ENCODE measurements at places on chromosomes 13 and 19. TPM values are rescaled to one million over a fixed set of nuclear protein-coding genes. Genes with fewer than 3 reads are reported as not detected.

- no peak for DNase-seq
Measured at GRCh38 chr13:103068836-103069235, 2.6 kb upstream of the SLC10A2 start.

GRCh38 chr13:46543287-46543686 is 9.7 kb upstream of the LRCH1 start:
- DNase-seq, result no peak

DNA sequence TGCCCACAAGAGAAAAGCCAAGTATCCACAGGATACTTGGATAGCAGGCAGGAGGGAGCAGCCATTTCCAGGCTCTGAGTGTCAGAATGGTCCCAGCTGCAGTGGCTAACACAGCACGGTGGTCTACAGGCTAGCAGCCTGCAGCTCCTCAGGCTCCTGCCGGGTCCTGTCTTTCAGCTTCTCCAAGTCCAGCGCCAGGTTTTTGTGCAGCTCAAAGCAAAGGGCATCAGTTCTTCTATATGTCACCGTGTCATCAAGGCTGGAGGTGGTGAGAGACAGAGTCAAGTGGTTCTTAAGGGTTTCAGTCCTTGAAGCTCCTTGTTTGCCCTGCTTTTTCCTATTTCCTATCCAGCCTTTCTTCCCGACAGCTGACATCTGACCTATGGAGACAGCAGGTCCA is 188.6 kb downstream of the NUFIP1 start:
- no peak for DNase-seq

DNA sequence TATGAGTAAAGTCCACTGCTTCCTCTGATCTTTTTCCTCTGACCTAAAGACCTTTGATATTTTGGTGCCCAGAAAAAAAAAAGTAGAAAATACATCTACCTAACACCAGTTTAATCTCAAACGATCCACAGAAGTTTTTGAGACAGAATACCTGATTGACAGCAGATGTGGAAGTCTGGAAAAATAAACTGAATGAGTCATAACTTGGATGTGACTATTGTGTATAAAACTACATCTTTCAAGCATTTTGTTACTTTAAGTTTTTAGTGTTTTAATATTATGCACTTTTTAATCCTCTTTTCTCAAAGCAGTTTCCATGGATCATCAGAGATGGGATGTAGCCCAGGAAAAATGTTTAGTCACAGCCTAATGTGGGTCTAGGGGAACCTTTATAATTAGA is 216.1 kb downstream of the SLITRK1 start:
- no peak for DNase-seq

GRCh38 chr13:33032037-33032625 is 15.9 kb downstream of the KL start:
- no peak for DNase-seq

GRCh38 chr19:42322305-42322704 is 3.1 kb upstream of the MEGF8 start:
- DNase-seq, result no peak

GRCh38 chr13:76271728-76272232 is 614.4 kb downstream of the KCTD12 start:
- DNase-seq, result no peak

DNA sequence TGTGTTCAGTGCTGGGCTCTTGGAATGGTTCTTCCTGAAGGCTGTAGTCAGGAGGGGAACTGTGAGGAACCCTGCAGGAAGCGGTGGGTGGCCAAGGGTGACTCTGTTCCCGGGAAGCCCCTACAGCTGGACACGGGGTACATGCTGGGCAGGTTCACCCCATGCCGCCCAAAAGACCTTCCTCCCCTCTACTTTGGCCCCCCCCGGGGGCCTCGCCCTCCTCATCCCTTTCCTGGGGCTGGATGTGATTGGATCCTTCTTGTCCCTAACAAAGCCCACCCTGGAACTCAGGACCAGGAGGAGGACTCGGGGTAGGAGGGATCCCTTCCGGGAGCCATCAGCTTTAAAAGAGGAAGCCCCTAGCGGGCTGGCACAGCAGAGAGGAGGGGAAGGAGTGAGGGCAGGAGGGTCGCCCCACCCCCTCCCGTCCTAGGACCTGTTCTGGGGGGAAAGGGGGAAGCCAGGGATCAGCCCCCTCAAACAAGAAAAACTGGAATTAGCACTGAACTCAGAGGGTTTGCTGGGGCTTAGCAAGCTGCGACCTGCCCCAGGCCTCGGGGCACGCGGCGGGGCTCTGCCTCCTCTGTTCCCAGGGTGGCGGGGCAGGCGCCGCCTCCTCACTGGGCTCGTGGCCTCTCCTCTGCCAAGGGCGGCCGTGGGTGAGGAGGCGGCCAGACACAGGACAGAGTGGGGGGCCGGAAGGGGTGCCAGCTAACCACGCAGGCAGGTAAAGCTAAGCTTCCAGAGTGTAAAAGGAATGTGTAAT is 4.0 kb downstream of the CEBPA start:
- no peak for DNase-seq

DNA sequence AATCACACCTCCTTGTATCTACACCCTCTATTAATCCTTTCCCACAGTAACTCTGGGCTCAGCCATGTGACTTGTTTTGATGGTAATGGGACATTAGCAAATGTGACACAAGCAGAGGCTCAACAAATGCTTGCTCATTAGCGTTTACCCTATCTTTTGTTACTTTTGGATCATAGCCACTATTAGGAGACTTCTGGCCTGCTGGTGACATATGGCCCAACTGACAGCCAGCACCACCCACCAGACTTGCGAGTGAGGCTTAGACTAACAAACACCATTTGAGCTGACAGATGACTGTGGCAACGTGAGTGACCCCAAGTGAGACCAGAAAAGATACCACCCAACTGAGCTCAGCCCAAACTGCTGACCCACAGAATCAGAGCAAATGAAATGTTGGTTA is 154.1 kb downstream of the OLFM4 start:
- DNase-seq, result no peak

- DNase-seq, result no peak
Measured at GRCh38 chr19:20423381-20424197, 142.0 kb downstream of the ZNF737 start.

- DNase-seq, result no peak
Measured at GRCh38 chr13:100438059-100438788, 150.4 kb downstream of the GGACT start.

DNA sequence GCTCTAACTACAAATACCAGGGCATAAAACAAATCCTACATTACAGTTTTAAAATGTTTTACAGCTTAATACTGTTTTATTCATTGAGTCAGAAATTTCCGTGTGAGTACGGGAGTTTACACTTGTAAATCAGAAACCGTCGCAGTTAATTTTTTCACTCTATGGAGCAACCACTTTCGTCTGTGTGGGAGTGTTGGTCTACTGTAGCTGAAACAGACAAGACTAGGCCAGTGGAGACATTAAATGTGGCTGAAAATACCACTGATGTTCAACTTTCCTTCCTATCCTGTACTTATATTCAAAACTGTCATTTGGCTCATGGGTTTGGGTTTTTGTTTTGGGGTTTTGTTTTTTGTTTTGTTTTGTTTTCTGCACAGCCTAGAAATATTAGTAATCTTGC is 268.7 kb downstream of the DCT start:
- no peak for DNase-seq

DNA sequence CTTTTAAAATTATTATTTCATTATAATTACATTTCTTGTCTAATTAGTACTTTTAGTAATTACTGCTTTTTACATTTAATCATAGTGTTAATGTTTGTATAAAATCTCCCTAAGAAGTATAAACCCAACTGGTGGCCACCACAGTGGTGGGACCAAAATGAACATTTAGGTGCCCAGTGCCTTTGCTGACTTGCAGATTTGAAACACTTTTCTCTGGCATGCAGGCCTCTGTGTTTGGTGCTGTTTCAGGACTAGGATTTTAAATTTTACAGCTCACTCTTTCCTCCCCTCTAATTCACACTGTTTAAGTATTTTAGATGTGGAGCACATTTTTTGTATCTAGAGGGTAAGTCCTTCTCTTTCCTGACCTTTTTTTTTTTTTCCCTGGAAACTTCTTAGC is 17.5 kb downstream of the UBAC2 start:
- no peak for DNase-seq

DNA sequence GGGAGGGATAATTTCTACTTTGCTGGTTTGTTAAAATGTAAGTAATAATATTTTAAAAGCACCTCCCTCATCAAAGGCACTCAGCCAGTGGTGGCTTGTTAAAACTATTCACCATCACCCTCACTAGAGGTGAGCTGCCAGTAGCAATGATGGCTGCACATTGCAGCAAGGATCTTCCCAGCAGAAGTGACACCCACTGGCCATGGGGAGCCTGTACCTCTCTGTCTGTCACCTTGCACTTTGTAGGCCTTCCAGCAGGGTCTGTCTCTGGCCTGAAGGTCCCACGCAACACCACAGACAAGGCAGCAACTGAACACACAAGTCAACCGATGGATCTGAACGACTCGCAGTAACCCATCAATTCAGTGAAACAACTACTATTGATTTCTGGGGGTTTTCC is 47.3 kb upstream of the C13orf42 start:
- no peak for DNase-seq

DNA sequence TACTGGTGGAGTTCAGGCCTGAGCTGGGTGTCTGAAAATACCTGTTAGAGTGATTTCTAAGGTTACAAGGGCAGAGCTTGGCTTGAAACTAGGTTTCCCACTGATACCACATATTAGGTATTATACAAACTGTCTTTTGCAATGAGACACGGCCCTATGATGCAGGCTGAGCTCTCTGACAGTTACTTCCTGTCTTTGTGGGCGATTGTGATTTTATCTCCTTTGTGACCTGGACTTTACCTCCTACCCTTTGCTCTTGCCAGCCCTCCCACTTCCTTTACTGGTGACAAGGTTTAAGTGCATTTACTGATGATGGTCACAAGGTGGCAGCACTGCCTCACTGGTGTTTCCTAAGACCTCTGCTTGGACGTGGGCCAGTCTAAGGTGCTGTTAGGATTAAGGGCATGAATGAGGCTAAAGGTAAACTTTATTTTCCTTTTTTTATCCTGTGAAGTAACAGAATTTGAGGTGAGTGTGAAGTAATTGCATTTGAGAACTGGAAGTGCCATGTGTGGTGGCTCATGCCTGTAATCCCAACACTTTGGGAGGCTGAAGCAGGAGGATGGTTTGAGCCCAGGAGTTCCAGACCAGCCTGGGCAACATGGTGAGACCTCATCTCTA is 7.7 kb upstream of the CXCL17 start:
- peak; percentile 71 for DNase-seq

- DNase-seq, result no peak
Measured at GRCh38 chr13:94065741-94066140, 413.7 kb downstream of the DCT start.

- DNase-seq, result no peak
Measured at GRCh38 chr19:47438793-47439220, 19.5 kb upstream of the MEIS3 start.

GRCh38 chr19:35885904-35886303 is 14.4 kb downstream of the NFKBID start:
- DNase-seq, result no peak

DNA sequence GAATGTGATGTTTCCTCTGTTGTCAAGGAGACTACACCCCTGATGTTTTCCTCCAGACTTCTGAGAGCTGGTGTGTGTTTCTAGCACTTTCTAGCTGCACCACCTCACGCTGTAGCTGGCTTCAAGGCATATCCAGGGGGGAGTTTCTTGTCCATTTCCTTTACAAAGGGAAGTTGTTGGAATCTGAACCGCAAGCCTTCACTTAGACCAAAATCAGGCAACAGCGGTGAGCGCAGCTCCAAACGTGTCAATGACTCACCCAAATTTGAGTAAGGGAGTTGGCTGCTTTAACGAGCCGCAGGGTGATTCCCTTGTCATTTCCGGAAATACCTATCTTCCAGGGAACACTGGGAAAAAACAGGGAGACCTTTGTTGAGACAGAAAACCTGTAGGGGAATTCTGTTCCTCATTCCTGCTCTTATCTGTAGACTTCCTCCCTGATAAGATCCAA is 2.5 kb downstream of the LDLR start:
- DNase-seq, result peak; percentile 43

GRCh38 chr19:12913851-12914690 is 5.0 kb downstream of the SYCE2 start:
- DNase-seq, result no peak

DNA sequence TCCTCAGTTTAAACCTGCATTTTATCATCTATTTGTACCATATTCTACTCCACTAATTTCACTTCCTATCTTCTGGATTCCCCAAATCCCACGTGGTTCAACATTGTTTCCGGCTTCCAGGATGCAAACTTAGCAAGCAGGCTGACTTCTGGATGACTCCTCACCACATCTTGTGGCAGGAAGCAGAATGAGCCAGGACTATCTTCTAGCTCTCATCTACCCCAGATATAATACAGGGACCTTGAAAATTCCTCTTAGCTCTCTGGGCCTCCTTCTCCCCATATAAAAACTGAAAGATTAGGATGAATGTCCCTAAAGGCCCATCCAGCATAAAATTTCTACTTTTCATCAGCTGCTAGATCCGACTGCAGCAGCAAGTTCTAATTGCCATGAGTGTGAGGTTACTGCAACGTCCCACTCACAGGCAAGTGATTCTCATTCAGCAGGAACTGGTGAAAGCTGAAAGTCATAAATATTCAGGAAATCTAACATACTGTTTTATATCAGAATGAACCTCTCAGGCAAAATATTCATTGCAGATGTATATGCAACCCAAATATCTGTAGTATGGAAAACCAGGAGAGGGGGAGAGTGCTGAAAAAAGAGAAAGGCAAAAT is 93.4 kb downstream of the KCTD12 start:
- DNase-seq, result no peak

DNA sequence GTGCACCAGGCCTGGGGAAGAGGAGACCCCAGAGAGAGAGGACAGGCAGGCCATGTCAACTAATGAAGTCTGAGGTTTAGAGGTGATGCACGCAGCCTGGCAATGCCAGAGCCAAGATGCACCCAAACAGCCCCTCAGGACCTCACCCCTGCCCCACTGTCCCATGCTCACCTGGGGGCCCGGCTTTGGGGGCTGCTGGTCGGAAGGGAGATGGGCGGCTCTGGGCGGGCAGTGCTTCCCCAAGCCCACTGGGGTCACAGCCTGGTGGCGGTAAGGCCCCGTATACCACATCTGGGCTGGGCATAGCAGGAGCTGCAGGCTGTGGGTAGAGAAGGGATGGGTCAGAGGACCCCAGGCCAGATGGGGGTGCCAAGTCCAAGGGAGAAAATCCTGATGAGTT is 8.6 kb upstream of the TMEM161A start:
- no peak for DNase-seq

The PPM1N gene
- 1.6 TPM for total RNA-seq

The CEACAM8 gene
- not detected for total RNA-seq

The CILP2 gene
- 0.02 TPM for total RNA-seq

The NEK5 gene
- 0.14 TPM for total RNA-seq

The CRX gene
- total RNA-seq, result not detected

The MEIS3 gene
- total RNA-seq, result 5.3 TPM

The VSIG10L gene
- 1.2 TPM for total RNA-seq

The DIRAS1 gene
- total RNA-seq, result 1.0 TPM

The MATK gene
- not detected for total RNA-seq

The UGGT2 gene
- 44.4 TPM for total RNA-seq

The TMEM221 gene
- total RNA-seq, result not detected

Data from NCI-H460 (cell line).